ENCODE measurements at places on chromosomes 3 and 15. TPM values are rescaled to one million over a fixed set of nuclear protein-coding genes. Genes with fewer than 3 reads are reported as not detected.

- no peak for ATAC-seq
Observed at GRCh38 chr3:9251055-9251786, 1.8 kb upstream of the SRGAP3 start.

GRCh38 chr15:95840004-95840403, 490.5 kb upstream of the NR2F2 start:
- no peak for ATAC-seq

The GOLGA8T gene
- total RNA-seq, result not detected

The GLDN gene
- 0.56 TPM for total RNA-seq
